ENCODE measurements at places on chromosomes 3 and 15. TPM values are rescaled to one million over a fixed set of nuclear protein-coding genes. Genes with fewer than 3 reads are reported as not detected.

The CCR8 gene
- 12.2 TPM for total RNA-seq

The CHST14 gene
- 11.8 TPM for total RNA-seq

The GOLGA6L7 gene
- total RNA-seq, result not detected

The FSTL1 gene
- total RNA-seq, result 0.16 TPM

The ECT2 gene
- total RNA-seq, result 39.5 TPM

The HIGD2B gene
- total RNA-seq, result 0.16 TPM

The STIMATE gene
- 17.6 TPM for total RNA-seq

The CCDC50 gene
- total RNA-seq, result 32.1 TPM

The GOLGA6D gene
- not detected for total RNA-seq

The DOCK3 gene
- total RNA-seq, result 1.1 TPM

The HYAL3 gene
- total RNA-seq, result 10.8 TPM

The COX5A gene
- total RNA-seq, result 311 TPM

The SAXO2 gene
- not detected for total RNA-seq

The CCR5 gene
- 0.46 TPM for total RNA-seq

The CCDC191 gene
- total RNA-seq, result 0.68 TPM

The MINAR1 gene
- 0.55 TPM for total RNA-seq

The NR2F2 gene
- total RNA-seq, result not detected

The MELTF gene
- total RNA-seq, result 7.2 TPM

The CPNE9 gene
- total RNA-seq, result not detected

The CKMT1B gene
- 0.32 TPM for total RNA-seq

The SLC6A11 gene
- not detected for total RNA-seq

The ARGFX gene
- total RNA-seq, result not detected

The SYNPR gene
- not detected for total RNA-seq

The CEP70 gene
- 7.2 TPM for total RNA-seq

The BFSP2 gene
- total RNA-seq, result not detected

The METTL6 gene
- 16.1 TPM for total RNA-seq

The CCR2 gene
- 1.1 TPM for total RNA-seq

The NANOGP8 gene
- total RNA-seq, result not detected

The TNFSF10 gene
- 54.8 TPM for total RNA-seq

The LIPH gene
- total RNA-seq, result not detected

The BRK1 gene
- 94.4 TPM for total RNA-seq

The CDHR4 gene
- total RNA-seq, result 0.16 TPM

The C3orf18 gene
- 35.2 TPM for total RNA-seq

The REC114 gene
- not detected for total RNA-seq

The DLL4 gene
- total RNA-seq, result 0.14 TPM
